Activated naive CD4-positive, alpha-beta T cell treated with Interleukin-2 at 50 U/mL for 16 hours (primary cell): ENCODE measurements at places on chromosomes 16 and 17.
A peak's percentile ranks its signal among the peaks of the same experiment; 100 is the strongest.

DNA sequence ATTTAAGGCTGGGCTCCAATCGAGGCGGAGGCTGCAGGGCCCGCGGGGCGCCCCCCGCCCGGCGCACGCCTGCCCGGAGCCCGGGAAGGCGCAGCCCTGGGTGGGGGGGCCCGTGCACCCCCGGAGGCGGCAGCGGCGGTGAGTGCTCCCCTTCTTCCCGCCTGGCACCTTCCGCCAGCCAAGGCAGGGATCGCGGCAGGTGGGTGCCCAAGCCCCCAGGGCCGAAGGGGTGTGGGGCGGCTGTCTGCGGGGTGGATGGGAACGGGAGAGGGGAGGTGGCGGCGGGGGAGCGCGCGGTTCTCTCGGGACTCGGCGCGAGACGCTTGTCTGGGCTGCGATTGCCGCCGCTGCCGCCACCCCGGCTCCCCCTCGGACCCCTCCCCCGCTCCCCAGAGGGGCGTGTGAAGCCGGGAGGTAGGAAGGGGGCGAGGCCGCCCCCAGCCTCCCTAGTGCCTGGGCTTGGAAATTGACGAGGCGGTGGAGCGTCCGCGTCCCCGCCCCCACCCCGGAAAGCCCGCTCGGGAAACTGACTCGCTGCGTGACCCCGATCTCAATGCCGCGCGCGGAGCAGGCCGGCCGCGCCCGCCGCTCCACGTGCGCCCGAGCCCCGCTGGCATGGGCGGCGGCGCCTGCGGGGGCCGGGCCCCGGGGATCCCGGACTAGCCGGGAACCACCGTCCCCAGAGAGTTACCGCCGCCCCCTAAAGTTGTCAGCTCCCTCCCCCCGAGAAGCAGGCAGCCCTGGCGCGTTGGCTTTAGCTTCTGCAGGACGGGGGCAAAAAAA is 231.5 kb downstream of the MRTFB start:
- DNase-seq = peak; percentile 18

GRCh38 chr17:76239538-76240274 is 587 bp downstream of the RNF157 start:
- peak; percentile 8 for DNase-seq

- peak; percentile 88 for DNase-seq
These were observed at the start of gene C16orf54 for GRCh38 chr16:29745853-29746345. Gene C16orf54, minus strand, starts transcription at chr16:29745990. Its CDS starts 1,039 bp downstream, at chr16:29744951.

DNA sequence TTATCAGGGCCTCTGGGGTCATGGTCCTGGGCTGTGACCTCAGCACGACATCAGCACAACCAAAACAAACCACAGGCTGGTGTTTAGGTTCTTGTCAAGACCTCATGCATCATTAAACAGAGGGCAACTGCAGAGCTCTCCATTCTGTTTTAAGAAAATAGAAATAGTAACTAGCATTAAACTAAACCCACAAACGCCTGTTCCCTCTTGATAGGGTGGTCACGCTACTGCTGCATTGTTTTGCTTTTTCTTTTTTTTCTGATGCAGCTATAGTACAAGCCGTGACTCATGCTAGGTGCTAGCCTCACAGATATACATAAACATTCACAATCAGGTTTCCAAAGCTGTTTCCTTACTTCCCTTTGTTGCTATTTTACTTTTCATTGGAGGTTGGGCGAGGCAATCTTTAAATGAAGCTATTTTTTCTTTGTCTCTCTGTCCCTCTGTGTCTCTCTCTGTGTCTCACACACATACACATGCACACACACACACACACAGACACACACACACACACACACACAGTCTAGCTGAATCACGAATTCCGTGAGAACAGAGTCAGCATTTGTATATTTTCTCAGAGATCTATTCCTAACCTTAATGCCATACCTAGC is 310.3 kb downstream of the CDH13 start:
- no peak for DNase-seq

- no peak for DNase-seq
These were observed 11.8 kb downstream of the FLYWCH1 start for GRCh38 chr16:2923481-2923880.

GRCh38 chr17:13599864-13600263 is 1.9 kb downstream of the HS3ST3A1 start:
- DNase-seq = no peak

GRCh38 chr17:28906706-28907438 is 4.0 kb upstream of the DHRS13 start:
- DNase-seq = no peak

DNA sequence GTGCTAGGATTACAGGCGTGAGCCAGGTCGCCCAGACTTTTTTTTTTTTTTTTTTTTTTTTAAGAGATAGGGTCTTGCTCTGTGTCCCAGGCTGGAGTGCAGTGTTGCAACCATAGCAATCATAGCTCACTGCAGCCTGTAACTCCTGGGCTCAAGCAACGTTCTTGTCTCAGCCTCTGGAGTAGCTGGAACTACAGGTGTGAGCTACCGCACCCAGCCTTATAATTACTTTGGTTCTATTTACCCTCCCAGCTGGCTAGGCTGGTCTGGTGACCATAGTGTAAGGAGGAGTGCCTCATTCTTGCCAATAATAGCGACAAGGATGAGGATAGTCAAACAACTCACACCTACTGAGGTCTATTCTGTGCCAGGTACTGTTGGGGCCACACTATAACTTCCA is 39.6 kb upstream of the USP7 start:
- DNase-seq = no peak

- no peak for DNase-seq
These were observed 75.2 kb upstream of the TRAP1 start for GRCh38 chr16:3792472-3793012.

DNA sequence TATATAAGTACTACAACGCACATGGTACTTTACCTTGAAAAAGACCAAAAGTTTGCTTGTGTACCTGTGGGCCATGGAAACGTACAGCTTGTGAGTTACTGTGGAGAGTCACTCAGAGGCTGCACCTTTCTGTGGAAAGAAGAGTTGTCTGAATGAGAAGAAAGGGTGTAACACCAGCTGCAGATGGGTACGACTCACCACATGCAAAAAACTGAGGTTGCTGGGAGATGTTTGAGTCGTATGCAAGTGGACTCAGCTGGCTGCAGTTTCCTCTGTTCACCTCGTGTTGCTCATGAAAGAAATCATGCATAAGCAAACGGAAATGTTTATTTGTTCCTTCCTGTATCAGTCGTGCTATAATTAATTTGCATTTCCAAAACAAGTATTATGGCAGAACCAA is 22.4 kb upstream of the DYNLRB2 start:
- DNase-seq = peak; percentile 8

DNA sequence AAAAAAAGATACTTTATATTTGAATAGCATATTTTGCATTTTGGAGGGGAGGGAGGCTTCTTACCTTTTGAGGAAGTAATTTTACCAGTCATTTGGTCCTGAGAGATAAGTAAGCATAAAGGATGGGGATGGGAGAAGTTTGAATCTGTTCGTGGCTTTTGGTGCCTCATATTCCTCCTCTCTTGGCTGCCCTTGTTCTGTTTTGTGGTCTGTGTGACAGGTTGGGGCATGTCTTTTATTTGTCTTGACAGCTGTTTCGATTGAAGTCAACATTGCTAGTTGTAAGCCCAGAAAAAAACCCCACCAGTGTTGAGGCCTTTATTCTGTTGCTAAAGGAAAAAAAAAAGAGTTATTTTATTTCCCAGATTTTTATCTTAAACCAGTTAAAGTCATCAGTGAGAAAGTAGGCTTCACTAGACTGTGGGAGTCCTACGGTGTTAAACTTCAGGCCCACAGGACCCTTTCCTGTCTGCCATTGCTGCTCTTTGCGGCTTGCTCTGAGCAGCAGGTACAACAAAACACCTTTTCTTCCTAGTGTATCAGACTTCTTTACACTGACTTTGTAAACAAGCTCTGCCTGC is 11.4 kb downstream of the SLC7A6 start:
- DNase-seq = peak; percentile 20

DNA sequence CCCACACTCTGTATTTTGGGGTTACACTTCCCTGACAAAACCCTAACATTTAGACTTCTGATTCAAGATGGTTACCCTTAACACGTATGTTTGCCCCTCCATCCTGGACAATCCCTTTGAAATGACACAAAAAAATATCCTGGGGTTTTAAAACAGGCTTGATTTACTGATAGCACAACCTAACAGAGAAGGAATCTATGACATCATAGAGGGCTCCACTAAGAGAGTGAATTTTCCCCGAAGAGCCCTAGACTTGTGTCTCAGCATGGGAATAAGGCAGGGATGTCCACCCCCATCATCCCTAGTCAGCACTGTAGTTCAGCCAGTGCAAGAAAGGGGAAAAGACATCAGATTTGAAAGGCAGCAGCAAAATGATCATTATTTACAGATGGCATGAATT is 15.8 kb upstream of the SRCIN1 start:
- no peak for DNase-seq
